Stimulated activated CD4-positive, alpha-beta T cell treated with anti-CD3 and anti-CD28 coated beads, TNF-alpha, amount 100 ng/mL, for 1 hour (primary cell): ENCODE measurements at places on chromosomes 2 and 18.

- no peak for DNase-seq
Observed at GRCh38 chr2:190835303-190835930, 45.2 kb upstream of the GLS start.

DNA sequence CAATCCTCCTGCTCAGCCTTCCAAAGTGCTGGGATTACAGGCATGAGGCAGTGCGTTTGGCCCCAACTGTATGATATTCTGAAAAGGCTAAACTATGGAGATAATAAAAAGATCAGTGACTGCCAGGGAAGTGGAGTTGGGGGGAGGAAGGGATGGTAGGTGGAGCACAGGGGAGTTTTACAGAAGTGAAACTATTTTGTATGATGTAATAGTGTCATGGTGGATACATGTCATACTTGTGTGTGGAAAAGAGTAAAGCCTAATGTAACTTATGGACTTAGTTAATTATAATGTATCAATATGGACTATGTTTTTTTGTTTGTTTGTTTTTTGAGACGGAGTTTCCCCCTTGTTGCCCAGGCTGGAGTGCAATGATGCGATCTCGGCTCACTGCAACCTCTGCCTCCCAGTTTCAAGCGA, 2.9 kb upstream of the GGCX start:
- DNase-seq, result no peak

DNA sequence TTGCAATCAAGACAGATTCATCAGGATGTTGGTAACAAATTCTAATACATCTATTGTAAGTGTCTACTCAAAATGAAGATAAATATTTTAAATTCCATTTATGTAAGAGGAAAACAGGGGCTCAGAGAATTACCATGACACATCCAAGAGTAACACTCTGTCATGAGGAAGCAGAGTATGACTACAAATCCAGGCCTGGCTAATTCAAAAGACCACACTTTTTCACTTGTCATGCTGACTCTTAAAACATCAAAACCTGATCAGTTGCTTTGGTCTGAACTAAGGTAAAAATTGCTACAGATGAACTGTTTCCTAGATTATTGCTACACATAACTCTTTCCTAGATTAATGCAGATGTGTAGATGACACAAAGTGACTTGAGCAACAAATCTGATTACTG, 880.6 kb downstream of the TSN start:
- DNase-seq, result no peak

GRCh38 chr18:596288-596881, 403 bp upstream of the CLUL1 start:
- DNase-seq, result no peak

DNA sequence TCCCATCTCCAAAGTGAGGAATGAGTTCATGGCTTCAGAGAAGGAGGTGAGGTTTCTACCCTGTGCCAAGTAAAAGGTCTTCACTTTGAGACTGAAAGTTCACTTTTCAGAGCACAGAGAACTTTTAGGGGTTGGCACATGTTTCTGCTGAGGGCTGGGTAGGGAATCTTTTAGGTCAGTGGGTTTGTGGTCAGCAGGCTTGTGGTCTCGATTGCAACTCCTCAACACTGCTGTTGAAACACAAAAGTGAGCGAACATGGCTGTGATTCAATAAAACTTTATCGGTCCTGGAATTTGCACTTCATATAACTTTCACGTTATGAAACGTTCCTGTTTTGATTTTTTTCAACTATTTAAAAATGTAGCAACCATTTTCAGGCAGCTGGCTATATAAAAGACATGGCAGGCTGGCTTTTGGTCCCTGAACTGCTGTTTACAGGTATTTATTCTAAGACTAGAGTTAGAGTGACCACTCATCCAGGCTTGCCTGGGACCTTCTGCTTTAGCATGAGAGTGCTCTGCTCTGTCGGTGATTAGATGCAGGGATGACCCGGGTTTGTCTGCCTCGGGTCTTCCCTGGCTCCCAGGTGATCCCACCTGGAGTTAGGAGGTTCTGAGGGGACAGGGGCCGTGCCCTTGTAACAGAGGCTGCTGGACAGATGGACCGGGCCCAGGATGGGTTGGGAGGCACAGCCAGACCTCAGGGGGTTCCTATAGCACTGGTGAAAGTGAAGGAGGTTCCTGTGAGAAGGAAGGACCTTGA, 62.7 kb upstream of the TAF1B start:
- DNase-seq, result no peak

- DNase-seq, result no peak
Observed at GRCh38 chr2:75054296-75054695, 95.9 kb downstream of the POLE4 start.

GRCh38 chr18:38453880-38454279, 888.3 kb upstream of the CELF4 start:
- DNase-seq, result no peak

- DNase-seq, result no peak
Observed at GRCh38 chr2:222950638-222951285, 89.9 kb downstream of the ACSL3 start.

- DNase-seq, result no peak
Observed at GRCh38 chr2:227153758-227154486, 10.1 kb downstream of the COL4A4 start.

DNA sequence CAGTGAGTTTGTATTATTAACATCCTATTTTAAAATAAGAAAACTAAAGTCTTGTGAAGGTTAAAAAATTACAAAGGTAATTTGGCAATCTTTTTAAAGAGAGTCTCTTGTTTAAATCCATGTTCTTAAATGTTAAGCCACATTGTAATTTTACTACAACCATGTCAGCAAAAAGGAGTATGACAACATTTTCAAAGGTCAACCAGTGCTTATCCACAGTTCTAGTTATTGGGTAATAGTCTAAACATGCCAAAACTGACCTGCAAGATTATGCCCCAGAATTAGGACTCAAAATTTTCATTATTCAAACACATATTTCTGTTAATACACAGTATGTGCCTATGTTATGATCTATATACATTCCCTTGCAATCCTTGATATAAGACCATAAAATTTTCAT, 1312.6 kb upstream of the CHAC2 start:
- DNase-seq, result no peak

DNA sequence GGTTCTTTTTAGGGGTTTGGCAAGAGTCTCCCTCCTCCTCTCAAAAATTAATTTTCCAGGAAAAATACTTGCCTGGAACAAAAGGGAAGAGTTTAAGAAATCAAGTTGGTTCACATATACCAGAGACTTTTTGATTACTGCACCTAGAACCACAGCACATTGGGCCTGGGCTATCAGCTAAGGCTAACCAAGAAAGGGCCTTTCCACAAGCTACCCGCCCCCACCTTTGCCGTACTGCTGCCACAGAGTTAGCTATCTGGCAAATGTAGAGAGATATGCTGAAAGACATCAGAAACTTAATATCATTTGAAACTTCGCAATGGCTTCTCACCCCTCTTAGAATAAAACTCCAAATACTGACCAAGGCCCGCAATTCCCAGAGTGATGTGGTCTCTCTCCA, 76.9 kb downstream of the AAK1 start:
- DNase-seq, result no peak

DNA sequence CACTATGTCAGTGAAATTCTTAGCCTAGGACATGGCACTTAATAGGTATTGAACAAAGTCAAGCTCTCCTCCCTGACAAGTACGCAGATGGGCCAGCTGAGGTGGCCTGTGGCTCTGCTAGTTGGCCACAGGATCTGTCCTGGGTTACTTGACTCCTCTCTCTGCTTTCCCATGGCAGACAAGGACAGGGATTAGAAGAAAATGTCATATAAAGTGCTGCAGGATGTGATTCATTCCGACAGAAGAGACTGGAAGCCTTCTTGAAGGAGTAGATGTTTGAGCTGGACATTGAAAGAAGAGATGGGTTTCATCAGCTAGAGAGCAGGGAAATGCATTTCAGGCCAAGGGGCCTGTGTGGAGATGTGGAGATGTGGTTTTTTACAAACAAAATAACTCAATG, 46.7 kb downstream of the SMAD7 start:
- no peak for DNase-seq

- DNase-seq, result no peak
Observed at GRCh38 chr2:118832071-118832790, 15.2 kb downstream of the EN1 start.

DNA sequence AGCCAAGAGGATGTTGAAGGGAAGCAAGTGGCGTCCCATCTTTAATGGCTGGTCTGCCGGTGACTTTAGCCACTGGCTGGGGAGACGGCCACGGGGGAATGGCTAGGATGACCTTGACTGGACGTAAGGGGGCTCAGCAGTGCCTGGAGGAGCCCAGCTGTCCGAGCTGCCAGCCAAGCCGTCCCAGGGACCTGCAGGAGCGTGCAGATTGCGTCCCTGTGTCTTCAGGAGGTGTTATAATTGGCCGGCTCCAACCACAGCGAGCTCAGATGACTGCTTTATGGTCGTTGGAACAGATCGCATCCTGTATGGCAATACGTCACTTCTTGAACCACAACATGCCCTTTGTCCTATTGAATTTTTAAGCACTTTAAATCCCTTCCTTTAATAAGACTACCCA, 204.6 kb downstream of the EIPR1 start:
- DNase-seq, result no peak

DNA sequence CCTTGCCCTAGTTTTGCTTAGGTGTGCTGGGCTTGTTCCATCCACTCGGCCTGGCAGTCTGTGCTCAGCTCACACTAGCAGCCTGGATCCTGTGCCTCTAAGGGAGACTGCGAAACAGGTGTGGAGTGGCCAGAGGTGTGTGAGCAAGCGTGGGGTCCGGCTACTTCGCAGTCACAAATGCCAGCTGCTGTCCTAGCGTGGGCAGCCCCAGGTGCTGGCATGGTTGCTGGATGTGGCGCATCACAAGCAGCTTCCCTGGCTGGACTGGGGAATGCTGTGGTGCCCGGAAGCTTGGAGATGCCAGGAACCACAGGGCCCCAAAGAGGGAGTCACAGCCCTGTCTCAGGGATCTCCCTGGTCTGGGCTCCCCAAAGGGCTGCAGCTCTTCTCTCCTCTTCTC, 119.0 kb upstream of the TMEFF2 start:
- DNase-seq, result no peak

- DNase-seq, result no peak
Observed at GRCh38 chr2:85308896-85309555, 18.8 kb downstream of the TGOLN2 start.

GRCh38 chr18:57898506-57899124, 95.5 kb upstream of the ATP8B1 start:
- no peak for DNase-seq

- DNase-seq, result no peak
Observed at GRCh38 chr2:60066096-60066839, 487.2 kb downstream of the BCL11A start.

GRCh38 chr2:28752631-28753376, 1.2 kb downstream of the PPP1CB start:
- DNase-seq, result no peak

DNA sequence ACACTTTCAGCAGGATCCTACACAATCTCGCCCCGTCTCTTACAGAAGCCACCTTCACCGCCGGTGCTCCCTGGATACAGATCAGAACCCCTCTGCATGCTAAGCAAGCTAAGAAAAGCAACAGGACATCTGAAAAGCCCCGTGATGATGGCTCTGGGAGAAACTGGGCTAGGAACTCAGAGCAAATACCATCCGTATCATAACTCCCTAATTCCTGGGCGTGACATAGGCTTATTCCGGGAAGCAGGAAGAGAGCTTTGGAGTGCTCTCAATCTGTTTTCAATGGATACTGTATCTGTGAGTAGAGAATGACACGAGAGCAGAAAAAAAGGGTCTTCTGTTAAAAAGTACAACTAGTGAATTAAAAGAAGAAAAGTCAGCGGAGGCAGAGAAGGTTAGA, 121.6 kb downstream of the SPP2 start:
- no peak for DNase-seq

DNA sequence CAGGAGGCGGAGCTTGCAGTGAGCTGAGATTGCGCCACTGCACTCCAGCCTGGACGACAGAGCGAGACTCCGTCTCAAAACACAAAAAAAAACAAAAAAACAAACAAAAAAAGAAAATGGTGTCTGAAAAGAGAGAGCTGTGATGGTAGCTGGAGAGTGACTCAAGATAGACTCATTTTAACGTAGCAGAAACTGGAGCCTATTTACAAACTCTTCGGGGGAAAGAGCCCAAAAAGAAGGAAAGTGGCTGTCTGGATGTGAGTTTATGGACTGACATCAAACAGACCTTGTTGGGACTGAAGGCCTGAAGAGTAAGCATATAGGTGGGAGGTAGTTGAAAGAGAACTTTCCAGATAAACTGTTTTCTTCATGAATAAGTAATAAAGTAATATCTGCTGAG, 51.8 kb downstream of the LIMS1 start:
- DNase-seq, result no peak

GRCh38 chr2:69089266-69089665, 76.3 kb downstream of the ANTXR1 start:
- DNase-seq, result no peak

DNA sequence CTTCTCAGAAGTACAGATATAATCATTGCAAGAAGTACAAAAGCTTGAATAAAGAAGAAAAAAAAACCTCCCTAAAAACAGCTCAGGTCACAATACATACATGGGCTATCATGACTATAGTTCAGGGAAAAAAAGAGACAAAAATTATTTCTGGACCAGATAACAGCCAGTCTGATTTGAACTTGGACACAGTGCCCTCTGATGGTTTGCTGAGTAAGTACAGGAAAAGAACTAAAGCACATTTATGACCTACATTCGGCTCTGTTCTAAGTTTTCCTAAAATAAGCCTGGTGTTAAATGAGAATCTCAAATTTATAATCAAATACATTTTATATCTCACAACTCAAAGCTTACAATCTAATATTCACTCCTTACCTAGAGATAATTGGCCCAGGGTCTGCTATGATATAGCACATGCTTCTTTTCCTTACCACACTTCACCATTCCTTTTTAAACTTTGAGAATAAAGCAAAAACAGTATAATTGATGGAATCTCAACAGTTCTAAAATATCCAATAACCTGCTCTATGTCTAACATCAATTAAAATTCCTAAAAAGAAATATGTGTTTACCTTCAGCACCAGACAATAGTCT, 81.1 kb downstream of the RAPH1 start:
- DNase-seq, result no peak

DNA sequence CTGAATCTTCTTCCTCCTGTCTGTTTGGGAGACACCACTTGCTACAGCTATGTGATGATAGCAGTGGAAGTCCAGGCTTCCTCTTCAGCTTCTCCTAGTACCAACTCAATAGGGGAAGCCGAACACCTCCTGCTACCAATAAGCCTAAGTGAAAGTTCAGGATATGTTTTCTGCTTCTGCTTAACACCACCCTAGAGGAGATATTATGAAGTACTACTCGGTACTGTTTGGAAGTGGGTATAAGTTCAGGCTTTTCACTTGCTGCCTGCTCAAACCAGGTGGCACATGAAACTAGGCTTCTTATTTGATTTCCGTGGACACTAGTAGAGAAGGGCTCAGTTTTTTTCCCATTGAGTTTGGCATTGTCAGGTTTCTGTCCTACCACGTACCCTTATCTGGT, 99.8 kb downstream of the PTPN4 start:
- DNase-seq, result no peak

- DNase-seq, result no peak
Observed at GRCh38 chr18:64399566-64399965, 250.7 kb upstream of the LINC00305 start.

- DNase-seq, result no peak
Observed at GRCh38 chr2:101718993-101719571, 21.6 kb downstream of the MAP4K4 start.

DNA sequence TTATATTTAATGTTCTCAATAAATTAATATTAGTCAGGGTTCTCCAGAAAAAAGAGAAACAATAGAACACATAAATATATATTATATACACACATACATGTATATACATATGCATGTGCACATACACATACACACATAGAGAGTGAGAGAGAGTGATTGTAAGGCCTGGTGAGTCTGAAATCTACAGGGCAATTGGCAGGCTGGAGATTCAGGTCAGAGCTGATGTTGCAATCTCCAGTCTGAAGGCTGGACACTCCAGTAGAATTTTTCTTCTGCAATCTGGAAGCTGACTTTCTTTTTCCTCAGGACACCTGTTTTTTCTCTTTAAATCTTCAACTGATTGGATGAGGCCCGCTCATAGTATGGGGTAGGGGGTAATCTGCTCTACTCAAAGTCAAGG, 3.2 kb downstream of the TMEM182 start:
- no peak for DNase-seq
